GM12864 (cell line): ENCODE measurements at places on chromosomes 1 and 21.

- peak; percentile 42 for DNase-seq
Measured at GRCh38 chr1:150281758-150282557, at the start of gene CIART. Gene CIART (plus strand): TSS chr1:150282554. CDS start chr1:150283268, 714 bp downstream.

GRCh38 chr1:156591181-156591431 is 470 bp upstream of the NAXE start:
- DNase-seq: no peak

GRCh38 chr1:222357252-222357651 is 190.7 kb downstream of the HHIPL2 start:
- DNase-seq: no peak

- no peak for DNase-seq
Measured at GRCh38 chr1:16091296-16091695, 17.8 kb upstream of the FAM131C start.

DNA sequence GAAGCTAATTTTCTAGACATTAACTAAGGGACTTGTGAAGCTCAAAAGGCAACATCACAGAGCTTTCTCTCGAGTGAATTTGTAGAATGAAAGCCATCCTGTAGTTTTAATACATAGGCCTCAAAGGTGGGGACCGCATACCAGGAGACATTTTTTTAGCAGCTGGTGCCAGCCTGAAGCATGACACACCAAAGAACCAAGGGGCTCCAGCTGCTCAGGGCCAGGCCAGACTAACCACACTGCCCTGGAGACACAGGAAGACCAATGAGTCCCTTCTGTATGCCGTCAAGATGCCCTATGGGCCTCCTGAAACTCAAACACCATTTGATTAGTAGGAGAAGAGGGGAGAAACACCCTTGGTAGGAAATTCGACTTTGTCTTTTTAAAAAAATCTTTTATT is 113.9 kb upstream of the CACNA1E start:
- no peak for DNase-seq

GRCh38 chr1:162988869-162989268 is 80.3 kb upstream of the RGS4 start:
- no peak for DNase-seq

- DNase-seq: no peak
Measured at GRCh38 chr1:108685529-108685928, 6.6 kb upstream of the PRPF38B start.

- DNase-seq: no peak
Measured at GRCh38 chr1:205441716-205442050, 14.2 kb downstream of the BLACAT1 start.

GRCh38 chr1:40751802-40752201 is 31.8 kb upstream of the KCNQ4 start:
- no peak for DNase-seq

DNA sequence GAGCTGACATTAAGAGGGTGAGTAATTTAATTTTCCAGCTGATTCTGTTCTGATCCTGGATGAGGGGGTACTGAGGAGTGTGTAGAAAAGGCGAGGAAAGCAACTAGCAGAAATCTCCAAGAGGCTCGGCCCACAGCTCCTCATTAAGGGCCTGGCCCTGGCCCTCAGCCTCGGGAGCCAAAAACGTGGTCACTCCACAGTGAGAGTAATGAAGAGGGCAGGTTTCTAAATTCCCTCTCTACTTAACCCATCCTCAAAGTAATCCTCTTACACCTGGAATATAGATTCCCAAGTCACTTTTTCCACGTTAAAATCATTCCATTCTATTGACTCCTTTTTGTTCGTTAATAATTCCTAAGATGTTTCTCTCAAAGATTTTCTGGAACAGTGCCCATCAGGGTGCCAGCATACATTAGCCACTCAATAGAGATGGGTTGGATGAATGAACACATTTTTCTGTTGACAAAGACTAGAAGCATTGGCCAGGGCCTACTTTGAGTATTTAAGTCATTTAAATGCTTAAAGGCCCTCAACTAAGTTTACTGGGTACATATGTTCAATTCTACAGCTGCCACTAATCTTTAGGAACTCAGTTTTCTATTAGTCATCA is 1.1 kb upstream of the COL11A1 start:
- DNase-seq: no peak

DNA sequence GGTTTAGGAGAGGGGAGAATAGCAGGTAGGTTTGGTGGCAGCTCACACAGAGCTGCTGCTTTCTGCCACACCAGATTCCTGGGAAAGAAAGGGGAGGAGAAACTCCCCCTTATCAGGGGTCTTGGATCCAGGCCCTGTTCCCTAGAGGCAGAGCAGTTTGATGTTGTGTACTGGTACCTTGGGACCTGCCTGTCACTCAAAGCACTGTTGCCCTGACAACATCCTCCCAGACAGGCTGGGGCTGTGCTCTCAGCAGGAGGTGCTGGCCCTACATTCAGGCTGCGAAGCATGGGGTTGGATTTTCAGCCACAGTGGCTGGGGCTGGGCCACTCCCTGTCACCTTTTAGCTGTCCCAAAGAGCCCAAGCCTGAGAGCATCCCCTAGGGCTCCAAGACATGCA is 188.0 kb downstream of the GRIK3 start:
- DNase-seq: no peak

DNA sequence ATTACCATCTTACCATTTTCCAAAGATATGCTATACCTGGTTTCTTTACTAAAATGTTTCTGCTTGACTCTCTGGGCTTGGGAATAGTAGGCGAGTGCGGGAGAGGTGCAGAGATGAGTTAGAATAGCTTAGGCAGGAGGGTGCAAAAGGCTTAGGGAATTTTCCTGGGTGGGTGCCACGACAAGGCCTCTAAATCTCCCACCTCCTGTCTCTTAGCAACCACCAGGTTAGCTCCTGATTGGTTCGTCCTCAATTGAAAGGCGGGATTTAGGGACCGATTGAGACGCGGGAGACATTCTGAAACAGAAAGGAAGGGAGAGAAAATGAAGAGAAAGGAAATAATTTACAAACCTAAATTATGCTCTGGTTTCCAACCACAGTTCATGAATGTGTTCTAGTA is 3.1 kb downstream of the ACKR1 start:
- DNase-seq: no peak
